ENCODE measurements at places on chromosomes 1 and 21.

DNA sequence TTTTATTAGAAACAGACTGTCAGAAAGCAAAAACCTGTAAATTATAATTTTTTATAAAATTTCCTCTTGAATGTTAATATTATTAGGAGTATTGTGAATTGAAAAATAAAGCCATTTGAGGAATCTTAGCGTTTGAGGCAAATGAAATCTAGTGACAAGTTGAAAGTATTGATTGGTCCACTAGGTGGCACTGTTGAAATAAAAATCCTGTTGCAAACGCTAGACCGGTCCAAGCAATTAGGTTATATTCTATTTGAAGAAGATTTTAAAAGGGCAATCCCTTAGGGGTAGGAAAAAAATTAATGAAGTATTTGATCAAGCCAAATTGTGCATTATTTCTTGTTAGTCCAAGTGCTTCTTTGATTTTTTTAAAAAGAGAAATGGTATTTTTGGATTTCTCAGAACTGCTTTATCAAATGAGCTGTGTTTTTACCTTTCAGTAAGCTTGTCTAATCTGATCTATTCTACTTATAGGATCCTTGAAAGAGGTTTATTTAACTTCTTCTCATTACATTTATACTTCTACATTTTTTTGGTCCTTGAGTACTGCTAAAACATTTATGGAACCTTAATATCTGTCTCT, 57.7 kb downstream of the ATG4C start:
- peak; percentile 27 for DNase-seq

DNA sequence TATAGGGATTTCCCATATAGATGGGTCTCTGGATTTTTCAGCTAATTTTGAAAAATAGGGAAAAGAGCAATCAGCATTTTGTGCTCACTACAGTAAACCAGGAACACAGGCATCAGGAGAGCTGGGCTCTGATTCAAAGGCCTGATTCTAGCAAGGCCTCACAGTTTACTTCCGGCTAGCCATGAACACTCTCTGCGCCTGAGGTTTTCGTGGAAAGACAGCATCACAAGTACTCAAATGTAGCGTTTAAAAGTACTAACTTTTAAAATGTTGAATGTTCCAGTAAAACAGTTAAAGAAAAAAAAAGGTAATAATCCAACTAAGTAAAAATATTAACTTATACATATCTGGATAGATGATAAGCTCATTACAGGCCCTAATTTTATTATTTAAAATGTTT, 120.6 kb downstream of the SLC45A1 start:
- DNase-seq, result no peak

- DNase-seq, result no peak
Observed at GRCh38 chr1:155017946-155018316, 15.3 kb downstream of the ZBTB7B start.

DNA sequence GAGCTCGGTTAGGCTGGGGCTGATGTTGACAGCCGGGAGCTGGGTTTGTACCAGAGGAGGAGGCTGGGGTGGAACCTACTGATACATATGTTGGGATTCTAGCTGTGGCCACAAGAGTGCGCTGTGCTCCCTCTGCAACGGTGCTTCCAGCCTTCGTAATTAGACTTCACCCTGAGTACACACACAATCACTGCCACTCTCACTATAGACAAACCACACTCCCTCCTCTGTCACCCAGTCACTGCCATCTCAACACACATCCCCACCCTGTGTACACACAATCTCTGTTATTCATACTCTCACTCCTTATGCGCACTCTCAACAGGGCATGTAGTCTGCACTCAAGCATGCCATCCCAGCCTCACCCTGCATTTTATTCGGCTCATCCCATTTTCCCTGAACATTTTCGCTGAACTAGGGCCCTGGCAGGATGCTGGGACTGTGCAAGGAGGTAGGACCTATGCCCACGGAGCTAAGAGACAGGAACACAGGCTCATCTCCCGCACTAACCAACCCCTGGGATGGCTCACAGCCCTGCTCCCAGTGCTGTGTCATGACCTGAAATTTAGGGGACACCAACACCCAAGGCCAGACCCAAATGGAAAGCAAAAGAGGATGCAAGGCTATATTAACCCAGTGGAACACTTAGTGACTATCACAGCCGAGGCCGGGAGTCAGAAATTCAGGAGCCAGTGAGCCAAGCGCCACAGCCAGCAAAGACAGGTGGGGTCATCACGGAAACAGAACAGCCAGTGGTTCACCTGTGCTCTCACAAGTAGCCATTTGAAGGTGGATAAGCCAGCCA, 5.7 kb downstream of the GJB3 start:
- peak; percentile 34 for DNase-seq

DNA sequence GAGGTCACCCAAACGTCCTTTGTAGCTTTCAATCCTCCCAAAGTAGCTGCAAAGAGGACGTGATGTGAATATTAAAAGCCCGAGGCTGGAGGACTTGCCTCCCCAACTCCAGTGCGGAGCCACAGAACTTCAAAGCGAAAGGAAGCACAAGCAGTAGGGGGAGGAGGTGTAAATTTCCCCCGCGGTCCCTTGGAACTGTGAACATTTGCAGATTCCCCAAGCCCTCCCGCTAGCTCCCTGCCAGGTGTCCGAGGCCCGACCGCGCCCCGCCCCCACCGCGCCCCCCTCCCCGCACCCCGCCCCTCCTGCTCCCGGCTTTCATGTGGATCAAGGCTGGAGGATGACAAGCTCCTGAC, 41.5 kb upstream of the HAO2 start:
- DNase-seq, result no peak

DNA sequence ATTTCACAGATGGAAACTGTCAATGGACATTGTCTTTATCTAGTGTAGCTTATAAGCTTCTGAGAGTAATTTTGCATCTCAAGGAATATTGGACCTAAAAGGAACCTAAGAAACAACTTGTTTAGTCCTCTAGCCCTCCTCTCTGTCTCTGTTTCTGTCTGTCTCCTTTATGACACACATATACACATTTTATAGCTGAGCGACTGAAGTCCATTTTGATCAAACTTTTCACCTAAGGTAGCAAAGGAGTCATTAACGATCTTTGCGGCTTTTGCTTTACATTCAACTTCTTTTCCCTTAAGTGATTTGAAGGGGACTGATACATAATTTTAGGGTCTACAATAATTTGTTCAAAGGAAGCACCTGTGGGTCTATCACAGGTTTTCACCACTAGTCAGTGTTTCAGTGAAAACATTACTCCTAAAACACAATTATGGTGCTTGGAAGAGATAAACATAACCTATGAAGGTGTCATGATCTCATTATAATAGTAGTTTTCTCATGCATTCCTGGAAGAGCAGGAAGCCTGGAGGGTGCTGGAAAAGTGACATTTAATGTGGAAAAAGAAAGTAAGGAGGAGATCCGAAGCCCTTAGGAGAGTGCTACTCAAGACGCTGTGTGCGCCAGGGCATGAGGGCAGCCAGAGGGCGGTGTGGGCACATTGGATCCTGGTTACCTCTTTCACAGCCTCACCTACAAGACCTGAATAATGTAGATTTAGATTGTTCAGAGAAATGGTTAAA, 248.6 kb downstream of the DNM3 start:
- no peak for DNase-seq

GRCh38 chr1:101377084-101377835, 140.4 kb downstream of the S1PR1 start:
- DNase-seq, result no peak

DNA sequence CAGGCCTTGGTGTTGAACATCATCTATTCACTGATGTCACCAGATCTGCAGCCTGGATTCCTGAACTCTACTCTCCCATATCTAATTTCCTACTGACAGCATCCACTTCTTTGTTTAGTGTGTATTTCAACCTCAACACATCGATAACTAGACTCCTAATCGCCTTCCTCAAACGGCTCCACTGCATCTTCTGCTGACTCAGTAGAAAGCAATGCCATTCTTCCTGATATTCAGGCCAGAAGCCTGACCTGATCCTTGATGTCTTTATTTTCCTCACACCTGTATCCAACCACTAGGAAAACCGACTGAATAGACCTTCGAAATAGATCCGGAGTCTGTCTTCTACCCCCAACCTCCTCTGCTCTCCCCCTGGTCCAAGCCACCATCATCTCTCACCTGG, 466.9 kb downstream of the PCP4 start:
- DNase-seq, result no peak

GRCh38 chr21:37224861-37225839, 42.0 kb downstream of the VPS26C start:
- DNase-seq, result no peak

DNA sequence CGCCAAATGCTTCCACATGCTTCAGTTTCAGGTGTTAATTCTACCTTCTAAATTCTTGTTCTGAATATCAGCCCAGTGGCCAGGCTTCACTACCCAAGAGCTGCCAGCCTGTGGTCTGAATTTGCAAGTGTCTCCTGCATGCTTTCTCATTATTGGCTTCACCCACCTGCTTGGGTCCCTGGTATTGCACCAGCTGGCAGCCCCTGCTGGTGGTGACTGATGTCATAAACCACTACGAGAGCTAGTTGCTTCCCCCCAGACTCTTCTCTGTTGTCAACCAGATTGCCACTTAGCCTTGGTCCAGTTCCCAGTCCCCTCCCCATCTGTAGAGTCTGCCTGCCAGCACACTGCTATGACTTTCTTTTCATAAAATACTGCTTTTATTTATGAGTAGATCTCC, 197.7 kb upstream of the DUSP10 start:
- no peak for DNase-seq

GRCh38 chr1:95503278-95504030, 269.4 kb downstream of the RWDD3 start:
- no peak for DNase-seq

- DNase-seq, result no peak
Observed at GRCh38 chr1:16006010-16006409, 2.0 kb downstream of the SRARP start.

GRCh38 chr1:201983380-201983805, 945 bp downstream of the RNPEP start:
- no peak for DNase-seq

DNA sequence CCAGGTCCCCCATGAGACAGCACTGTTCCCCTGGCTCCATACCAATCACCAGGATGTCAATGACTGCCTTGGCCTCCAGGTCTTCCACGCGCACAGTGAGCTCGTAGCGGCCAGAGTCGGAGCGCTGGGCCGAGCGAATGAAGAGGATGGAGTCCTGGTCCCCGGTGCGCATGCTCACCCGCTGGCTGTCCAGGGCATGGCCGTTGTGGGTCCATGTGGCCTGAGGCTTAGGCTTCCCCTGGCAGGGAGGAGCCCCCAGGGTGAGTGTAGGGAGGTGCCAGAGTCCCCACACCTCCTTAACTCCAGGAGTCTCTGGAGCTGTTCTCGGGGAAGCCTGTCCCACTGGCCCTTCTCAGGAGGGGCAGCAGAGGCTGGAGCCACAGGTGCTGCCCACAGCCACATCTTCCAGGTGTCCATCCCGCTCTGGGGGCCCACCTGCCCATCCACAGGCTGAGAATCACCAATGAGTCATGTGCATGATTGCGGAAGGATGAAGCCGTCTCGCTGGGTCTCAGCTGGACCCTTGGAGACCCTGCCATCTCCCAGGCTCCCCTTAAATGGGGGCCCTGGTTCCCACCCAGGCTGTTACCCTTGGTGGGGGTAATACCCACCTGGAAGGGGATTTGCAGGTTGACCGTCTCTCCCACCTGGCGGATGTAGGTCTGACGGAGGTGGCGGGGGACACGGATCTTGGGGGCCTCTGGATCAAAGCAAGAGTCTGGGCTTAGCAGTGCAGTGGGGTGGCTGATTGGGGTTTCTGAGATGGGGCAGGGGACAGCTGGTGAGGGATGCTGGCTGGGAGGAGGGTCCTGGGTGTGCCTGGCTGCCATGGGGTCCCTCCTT, 4.1 kb downstream of the MYBPH start:
- DNase-seq, result no peak

DNA sequence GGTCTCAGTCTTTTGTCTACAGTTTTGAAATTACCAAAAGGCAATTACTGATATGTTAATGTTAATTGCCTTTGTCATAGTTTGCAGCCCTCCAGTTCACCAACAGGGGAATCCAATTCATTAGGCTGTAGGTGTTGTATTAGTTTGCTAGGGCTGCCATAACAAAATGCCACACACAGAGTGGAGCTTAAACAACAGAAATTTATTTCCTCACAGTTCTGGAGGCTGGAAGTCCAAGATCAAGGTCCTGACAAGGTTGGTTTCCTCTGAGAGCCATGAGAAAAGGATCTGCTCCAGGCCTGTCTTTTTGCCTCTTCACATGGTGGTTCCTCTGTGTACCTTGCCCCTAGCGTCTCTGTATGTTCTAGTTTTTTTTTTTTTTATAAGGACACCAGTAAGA, 1.3 kb downstream of the RTCA start:
- no peak for DNase-seq

DNA sequence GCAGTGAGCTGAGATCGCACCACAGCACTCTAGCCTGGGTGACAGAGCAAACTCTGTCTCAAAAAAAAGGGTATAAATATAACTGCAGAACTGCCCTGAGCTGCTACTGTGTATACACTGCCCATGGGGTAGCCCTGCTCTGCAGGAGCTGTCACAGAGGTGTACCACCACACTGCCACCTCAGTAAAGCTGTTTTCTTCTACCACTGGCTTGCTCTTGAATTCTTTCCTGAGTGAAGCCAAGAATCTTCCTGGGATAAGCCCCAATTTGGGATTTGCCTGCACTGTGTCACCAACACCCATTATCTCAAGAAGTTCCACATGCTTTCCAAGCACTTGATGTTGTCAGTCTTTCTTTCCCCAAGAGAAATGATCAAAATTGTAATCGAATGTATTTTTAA, 30.6 kb upstream of the SLC6A9 start:
- no peak for DNase-seq

GRCh38 chr1:74423471-74423870, 88.9 kb downstream of the LRRC53 start:
- DNase-seq, result no peak

DNA sequence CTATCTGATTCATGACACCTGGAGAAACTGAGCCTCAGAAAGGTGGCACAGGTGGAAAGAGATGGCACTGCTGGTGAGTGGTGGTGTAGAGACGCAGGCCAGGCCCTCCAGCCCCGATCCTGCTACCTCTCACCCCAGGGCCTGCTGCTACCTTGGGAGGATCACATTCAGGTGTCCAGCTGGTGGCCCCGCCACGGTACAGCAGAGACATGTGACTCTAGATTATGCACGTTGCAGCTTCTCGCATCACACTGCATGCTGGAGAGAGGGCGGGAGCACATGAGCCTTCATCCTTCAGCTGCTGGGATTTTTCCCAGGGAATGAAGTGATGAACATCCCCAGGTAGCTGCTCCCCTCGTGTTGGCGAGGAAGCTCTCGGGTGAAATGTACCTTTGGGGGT, 32.9 kb downstream of the KAZN start:
- no peak for DNase-seq

- DNase-seq, result no peak
Observed at GRCh38 chr1:43994794-43995790, 3.7 kb downstream of the CCDC24 start.

- no peak for DNase-seq
Observed at GRCh38 chr1:63977466-63977865, 203.6 kb downstream of the ROR1 start.

- no peak for DNase-seq
Observed at GRCh38 chr1:32316903-32317277, 19.1 kb downstream of the MARCKSL1 start.
